ENCODE measurements at places on chromosomes 1 and 21. TPM values are rescaled to one million over a fixed set of nuclear protein-coding genes. Genes with fewer than 3 reads are reported as not detected.

GRCh38 chr1:51280321-51280978 lies 44.4 kb downstream of the RNF11 start:
- DNase-seq, result no peak

GRCh38 chr1:207362962-207363860 lies 41.7 kb downstream of the CD55 start:
- DNase-seq, result no peak

- DNase-seq, result no peak
These were observed 10.0 kb upstream of the CPLANE2 start for GRCh38 chr1:16246961-16247360.

- DNase-seq, result no peak
These were observed 43.0 kb downstream of the ITGB3BP start for GRCh38 chr1:63480057-63480456.

- no peak for DNase-seq
These were observed 1.1 kb downstream of the TOR3A start for GRCh38 chr1:179082999-179083335.

DNA sequence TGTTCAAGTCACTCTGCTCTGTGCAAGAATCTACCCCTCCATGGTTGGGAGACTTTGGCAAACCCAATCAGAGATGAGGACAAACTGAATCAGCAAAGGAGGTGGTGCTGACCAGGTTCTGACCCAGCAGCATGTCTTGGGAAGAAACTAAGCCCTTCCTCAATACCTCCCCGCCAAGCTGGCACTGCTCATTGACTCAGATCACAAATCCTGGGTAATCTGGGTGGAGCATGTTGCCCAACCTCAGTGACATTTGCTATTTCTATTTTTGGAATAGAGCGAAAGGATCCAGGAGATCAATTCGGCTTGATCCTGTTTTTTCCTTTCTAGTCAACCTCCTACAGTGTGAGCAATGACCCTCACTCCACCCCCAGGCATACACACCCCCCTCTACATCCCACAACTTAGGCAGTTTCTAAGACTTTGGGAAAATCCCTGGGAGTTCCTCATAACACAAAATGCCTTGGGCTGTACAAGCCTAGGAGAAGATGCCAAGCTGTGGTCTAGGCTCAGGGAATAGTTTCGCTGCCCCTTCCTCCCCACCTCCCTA lies 166.8 kb upstream of the KCNJ6 start:
- no peak for DNase-seq

GRCh38 chr1:60898413-60898812 lies 183.9 kb upstream of the NFIA start:
- no peak for DNase-seq

DNA sequence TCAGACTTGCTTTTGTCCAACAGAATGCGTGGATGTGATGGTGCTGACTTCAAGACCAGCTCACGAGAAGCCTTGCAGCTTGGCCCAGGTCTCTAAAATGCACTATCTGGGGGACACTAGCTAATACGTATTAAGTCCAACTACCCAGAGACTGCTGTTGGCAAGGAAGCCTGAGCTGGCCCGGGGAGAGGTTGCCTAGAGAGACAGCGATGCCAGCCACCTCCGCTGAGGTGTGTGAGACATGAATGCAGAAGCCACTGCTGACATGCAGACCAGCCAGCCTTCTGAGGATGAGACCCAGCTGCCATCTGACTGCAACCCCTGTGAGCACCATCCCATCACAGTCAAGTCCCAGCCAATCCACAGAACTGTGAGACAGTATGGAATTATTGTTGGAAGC lies 32.5 kb downstream of the THAP3 start:
- DNase-seq, result no peak

RCAN3 gene
- 10.3 TPM for polyA plus RNA-seq

FLG2 gene
- polyA plus RNA-seq, result 0.40 TPM

PLA2G2F gene
- 0.37 TPM for polyA plus RNA-seq

GPATCH3 gene
- polyA plus RNA-seq, result 14.8 TPM

FCER1G gene
- polyA plus RNA-seq, result 10.8 TPM

F5 gene
- 5.7 TPM for polyA plus RNA-seq

LRRC71 gene
- 0.83 TPM for polyA plus RNA-seq

All from left kidney (tissue), 8 donors.